ENCODE measurements at places on chromosomes 3 and 15.
A peak's percentile ranks its signal among the peaks of the same experiment; 100 is the strongest.

GRCh38 chr3:10192953-10193691 lies 28.4 kb downstream of the IRAK2 start:
- DNase-seq = peak; percentile 94

DNA sequence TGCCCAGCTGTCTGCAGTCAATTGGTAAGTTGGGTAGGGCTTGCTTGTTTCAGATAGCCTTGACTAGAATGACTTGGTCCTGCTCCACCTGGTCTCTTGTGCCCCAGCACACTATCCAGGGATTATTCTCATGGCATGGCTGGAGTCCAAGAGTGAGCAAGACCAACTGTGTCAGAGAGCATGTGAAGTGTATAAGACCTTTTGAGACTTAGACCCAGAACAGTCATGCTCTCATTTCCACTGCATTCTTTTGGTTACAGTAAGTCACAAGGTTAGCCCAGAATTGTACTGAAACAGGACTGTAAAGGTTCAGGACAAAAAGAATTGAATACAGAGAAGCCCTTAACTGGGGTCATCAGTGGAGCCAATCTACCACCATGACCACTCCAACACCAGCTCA lies 650.8 kb upstream of the ADAMTS9 start:
- DNase-seq = no peak

- DNase-seq = no peak
Observed at GRCh38 chr3:130383424-130383823, 38.0 kb downstream of the COL6A5 start.

GRCh38 chr15:55005679-55006078 lies 191.1 kb downstream of the RSL24D1 start:
- no peak for DNase-seq

DNA sequence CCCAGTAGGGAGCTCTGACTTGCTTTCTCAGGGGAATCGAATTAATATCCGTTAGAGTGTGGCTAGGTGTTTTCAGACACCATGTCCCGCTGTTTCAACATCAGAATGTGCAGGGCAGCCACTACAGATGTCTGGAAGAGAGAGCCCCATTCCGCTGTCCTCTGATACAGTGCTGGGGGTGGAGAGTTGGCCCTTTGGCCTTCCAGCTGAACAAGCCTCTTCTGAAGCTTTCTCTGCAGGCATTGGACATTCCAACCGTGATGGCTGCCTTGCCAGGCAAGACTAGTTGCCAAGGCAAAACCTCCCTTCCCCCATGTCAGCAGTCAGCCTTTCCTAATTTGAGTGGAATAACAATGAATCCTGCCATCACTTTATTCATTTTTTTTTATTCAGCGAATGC lies 1.5 kb downstream of the FAH start:
- DNase-seq = no peak
